ENCODE measurements at places on chromosomes 6 and 20.

- DNase-seq, result no peak
Observed at GRCh38 chr20:41380551-41381193, 14.1 kb upstream of the EMILIN3 start.

DNA sequence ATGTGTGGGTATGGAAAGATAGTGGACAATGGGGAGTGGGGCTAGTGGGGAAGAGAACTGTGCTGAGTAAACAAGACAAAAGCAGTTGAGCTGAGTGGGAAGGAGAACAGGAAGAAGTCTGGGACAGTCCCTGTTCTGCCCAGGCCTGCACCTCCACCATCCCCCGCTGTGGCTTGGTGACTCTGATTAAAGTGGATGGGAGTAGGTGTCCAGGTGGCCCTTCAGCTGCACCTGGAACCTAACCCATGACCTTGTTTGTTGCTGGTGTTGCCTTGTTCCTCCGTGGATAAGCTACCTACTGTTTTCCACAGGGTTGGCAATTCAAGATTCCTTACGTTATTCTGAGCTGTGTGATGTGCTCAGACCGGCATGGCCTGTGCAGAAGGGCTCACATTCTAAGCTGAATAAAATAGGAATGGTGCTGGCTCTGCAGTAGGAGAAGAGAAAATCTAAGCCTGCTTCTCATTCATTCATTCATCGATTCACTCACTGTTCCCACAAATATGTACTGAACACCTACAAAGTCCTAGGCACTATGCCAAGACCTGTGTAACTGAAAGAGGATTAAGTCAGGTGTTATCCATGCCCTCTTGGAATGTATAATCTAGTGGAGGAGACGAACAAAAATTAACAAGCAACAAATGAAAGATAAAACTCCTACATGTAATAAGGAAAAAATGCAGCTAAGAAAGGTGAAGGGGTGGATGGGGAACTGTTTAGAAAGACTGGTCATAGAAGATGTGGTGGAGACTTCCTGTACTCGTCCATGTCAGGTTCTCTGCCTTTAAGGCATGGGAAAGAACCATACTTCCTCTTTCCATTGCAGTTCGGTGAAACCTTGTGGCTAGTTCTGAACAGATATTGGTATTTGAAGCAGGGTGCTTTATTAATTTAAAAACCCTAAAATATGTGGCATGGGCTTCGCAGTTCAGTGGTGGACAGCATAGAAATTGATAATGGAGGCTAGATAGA is 10.1 kb upstream of the CALHM6 start:
- no peak for DNase-seq

- no peak for DNase-seq
Observed at GRCh38 chr6:3357678-3358077, 98.9 kb downstream of the PSMG4 start.

DNA sequence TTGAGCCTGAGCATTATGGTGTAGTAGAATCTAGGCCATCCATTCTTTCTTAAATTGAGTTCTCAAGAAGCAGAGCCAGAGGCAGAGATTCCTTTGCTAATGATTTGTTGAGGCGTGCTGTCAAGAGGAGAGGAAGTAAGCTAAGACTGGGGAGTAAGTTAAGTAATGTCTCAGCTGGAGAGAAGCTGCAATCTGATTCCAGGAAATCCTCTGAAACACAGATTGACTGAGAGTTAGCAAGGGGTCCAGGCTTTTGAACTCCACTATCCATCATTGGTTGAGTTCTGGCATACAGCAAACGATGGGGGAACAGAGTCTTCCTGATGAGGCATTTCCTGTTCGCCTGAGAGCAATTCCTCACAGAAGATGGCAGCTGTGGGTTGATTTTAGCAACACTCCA is 207.4 kb upstream of the RAB32 start:
- DNase-seq, result no peak

GRCh38 chr6:137792160-137793033 is 74.7 kb upstream of the TNFAIP3 start:
- DNase-seq, result no peak

GRCh38 chr6:2812695-2813094 is 29.0 kb downstream of the SERPINB1 start:
- DNase-seq, result no peak

DNA sequence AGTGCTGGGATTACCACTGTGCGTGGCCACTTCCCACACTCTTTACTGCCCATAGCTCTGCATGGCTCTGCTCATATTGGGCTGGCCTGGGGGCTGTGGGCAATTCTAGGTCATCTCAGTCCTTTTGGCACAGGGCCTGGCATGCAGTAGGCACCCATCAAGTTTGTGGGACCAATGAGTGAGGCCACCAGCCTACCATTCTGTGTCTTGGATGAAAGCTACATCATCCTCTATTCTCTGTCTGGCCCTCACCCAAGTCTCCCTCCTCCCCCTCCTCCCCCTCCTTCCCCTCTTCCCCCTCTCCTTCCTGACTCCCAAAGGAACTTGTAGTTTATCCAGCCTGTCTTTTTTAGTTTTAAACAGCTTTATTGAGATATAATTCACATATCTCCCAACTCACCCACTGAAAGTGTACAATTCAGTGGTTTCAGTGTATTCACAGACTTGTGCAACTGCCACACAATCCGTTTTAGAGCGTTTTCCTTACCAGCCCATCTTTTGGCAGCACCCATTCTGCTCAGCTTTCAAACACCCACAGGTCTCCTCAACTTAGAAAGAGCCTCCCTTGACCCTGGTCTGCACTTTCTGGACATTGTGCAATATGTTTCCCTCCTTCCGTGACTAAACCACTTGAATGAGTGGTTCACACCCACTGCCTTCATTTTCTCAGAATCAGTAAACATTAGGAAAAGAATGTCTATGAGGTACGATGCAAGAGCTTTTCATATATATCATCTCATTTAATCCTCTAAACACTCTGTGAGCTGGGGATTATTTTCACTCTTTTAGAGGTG is 21.5 kb upstream of the MRPS18A start:
- DNase-seq, result no peak

GRCh38 chr20:39943336-39943735 is 745.7 kb downstream of the MAFB start:
- no peak for DNase-seq

DNA sequence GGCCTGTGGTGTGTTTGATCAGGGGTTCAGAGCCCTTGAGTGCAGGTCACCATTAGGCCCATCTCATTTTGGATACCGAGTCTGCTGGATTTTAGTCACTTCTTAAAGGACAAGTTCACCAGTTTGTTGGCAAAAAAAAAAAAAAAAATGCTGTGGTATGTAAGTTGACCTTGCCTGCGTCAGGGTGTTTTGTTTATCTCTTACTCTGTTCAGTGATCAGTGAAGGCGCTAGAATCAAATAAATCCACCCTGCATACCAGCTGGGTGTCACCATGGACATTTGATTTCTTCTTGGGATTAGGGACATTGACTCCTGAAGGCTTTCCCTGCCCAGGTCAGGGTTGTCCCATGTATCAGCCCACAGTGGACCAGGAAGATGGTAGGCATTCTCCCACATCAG is 6.7 kb downstream of the SMOC2 start:
- DNase-seq, result no peak

GRCh38 chr20:35200267-35200666 is 26.2 kb upstream of the MMP24 start:
- DNase-seq, result no peak

GRCh38 chr6:13927203-13927602 is 2.5 kb downstream of the RNF182 start:
- no peak for DNase-seq

- no peak for DNase-seq
Observed at GRCh38 chr20:48892891-48893290, 28.6 kb upstream of the ARFGEF2 start.

DNA sequence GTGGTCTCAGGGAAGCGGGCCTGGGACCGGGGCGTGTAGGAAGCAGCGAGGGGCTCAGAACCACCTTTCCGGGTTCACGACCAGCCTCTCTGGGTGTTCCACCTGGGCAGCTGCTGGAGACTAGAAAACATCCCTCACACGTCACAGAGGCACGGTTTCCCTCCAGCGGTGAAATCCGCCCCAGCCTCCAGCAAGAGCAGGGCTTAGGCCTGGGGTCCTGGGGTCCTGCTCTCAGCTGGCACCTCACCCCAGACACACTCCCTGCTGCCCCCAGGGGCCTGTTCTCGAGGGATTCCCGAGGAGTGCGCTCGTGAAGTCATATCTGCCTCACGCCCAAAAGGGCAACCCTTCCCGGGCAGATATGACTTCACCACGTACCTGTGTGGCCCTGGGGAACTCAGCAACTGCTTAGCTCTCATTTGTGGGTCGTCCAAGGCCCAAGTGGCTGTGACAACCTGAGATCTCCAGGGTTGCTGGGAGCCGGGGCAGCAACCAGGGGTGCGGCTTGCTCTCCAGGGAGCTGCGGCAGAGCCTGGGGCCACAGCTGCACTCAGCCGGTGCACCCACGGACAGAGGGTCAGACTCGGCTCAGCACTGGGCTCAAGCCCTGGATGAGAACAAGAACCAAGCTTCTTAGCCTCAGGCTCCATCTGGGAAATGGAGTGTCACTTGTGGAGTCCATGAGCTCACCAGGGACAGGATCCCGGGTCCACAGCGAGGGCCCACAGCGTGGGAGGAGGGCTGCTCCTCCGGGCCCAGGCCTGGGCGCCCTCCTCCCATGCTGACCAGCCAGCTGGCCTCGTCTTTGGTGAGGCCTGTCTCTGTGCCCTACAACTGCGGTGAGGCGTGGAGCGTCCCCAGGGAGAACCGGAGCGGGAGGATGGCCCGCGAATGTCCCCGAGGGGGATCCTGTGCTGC is 661 bp downstream of the FNDC11 start:
- peak; percentile 61 for DNase-seq

- no peak for DNase-seq
Observed at GRCh38 chr20:24938498-24938897, 10.6 kb upstream of the CST7 start.

- no peak for DNase-seq
Observed at GRCh38 chr6:140660295-140660694, 1285.8 kb upstream of the CITED2 start.

- no peak for DNase-seq
Observed at GRCh38 chr20:48754292-48754691, 73.5 kb downstream of the PREX1 start.

GRCh38 chr6:157314705-157315321 is 8.5 kb downstream of the TMEM242 start:
- no peak for DNase-seq

DNA sequence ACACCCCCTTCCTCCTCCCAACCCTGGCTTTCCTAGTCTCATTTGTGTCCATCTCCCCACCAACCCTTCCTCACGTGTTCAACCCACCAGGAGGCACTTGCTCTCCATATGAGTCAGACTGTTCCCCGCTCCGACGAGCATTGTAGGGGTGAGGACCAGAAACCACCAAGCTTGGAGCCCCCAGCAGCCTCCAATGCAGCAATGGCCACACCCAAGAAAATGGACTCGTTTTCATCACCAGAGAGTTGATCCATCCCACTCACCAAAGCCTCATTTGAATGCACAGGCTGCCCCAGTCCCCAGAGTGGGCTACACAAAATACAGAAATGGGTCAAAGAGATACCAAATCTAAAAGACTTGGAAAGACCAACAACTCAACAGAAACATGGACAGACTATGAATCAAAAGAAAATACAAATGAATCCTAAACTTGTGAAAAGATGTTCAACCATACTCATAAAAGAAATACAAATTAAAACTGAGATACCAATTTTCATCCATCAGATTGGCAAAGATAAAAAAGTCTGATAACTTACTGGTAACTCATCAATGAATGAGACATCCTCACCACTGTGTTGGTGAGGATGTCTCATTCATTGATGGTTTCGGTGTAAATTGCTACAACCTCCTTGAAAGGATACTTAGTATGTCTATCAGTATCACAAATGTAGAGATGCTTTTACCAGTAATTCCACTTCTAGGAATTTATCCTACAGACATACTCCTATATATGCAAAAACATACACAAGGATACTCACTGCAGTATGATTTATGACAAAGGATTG is 68.1 kb downstream of the TRERF1 start:
- DNase-seq, result no peak

DNA sequence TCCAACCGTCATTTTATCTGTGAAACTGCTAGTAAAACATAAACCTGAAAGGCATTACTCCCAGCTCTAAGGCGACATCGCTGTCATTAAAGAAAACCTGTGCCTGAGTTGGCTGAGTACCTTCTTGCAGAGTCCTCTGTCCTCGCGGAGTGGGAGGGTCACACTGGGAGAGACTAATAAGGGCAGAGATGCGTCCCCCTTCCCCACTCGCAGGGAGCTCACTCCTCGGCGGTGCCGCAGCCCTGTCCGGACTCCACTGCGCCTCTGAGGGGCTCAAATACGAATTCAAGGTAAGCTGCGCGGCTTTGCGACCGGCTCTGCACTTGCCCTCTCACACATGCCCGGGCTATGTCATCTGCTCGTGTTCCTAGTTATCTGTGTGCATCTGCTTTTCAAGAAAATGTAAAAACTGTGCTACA is at the start of gene COL19A1:
Gene COL19A1, plus strand, starts transcription at position 206 of the 419 bp plus-strand sequence. CDS start 13,012 bp downstream, outside the sequence.
- peak; percentile 79 for DNase-seq

- no peak for DNase-seq
Observed at GRCh38 chr6:135072753-135073152, 18.1 kb upstream of the HBS1L start.

DNA sequence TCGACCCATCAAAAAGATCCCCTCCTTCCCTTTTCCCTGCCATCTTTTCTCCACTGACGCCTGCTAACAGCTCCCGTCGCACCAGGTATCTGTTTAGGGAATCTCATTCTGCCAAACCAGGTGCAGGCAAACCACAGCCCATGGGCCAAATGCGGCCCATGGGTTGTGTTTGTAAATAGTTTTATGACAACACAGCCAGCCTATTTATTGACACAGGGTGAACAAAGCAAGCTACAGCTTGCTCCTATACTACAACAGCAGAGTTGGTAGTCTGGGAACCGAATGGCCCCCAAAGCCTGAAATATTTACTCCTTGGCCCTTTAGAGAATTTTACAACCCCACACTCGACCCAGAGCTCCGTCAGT is 16.4 kb downstream of the NFATC2 start:
- DNase-seq, result no peak

DNA sequence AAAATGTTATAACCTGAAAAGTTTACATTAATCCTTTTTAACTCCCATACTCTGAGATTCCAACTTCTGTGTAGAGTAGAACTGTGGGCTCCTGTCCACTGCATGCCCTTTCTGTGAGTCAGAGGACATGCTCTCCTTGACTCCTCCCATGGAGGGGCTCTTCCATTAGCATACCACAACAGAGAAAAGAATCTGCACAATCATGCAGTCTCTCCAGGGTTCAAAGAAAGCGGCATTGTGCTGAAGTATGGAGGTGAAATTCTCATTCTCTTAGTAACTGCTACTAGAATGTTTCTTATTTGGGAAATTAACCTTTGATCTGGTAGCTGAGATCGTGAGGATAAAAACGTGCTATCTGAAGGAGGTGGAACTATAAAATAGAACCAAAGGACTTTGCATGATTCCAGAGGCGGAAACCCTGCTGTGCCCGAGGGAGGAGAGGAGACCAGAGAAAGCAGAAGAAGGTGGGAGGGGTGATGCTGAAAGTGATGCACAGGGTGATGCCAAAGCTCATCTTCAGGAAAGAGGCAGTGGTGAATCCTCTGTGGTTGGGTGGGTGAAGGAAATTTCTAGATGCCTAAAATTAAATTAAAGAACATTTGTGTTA is 202.2 kb upstream of the PCSK2 start:
- DNase-seq, result no peak

DNA sequence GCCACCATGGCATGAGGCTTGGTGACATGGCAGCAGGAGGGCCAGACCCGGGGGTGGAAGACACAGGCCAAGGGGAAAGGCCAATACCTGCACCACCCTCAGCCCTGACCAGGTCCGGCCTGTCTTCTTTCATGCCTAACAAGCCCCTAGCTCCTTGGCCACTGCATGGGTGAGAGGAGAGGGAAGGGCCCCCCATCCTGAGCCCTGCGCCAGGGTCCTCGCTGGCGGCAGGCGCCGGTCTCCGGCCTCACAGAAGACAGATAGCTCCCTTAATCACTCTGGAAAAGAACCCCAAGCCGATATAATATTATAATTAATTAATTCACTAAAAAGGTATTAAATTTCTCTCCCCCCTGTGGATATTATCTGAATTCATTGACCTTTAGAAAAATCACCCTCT is 41.4 kb downstream of the MDFI start:
- no peak for DNase-seq
